Activated naive CD4-positive, alpha-beta T cell (primary cell): ENCODE measurements at places on chromosomes 1 and 21.

- DNase-seq = no peak
Observed at GRCh38 chr1:236870721-236871120, 75.6 kb downstream of the MTR start.

DNA sequence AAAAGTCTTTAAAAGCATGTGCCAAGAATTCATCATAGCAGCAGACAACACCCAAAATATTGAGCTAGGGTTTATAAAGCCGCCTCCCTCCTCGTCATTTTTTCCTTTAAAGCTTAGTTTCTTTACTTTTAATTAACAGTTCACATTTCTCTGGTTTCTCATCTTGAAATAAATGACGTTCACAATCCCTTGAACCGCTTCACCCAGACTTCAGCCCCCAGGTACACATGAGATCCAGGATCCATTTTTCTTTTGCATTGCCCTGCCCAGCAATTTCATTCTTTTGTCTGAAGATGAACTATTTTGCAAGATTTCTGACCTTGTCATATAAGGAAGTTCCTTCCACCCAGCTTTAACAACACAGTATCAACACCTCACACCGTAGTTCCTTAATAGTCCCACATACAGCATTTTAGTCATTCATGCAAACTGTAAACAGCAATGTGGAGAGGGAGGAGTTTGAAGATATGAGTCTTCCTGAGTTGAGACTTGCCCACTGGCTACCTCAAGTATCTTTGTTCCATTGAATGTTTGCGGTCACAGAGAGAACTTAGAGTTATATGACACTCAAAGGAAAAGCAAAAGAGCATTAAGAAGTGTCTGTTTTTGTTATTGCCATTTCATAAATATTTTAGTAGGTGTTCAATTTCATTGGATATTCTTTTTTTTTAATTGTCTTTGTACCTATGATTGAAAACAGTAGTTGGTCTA is 35.3 kb upstream of the CACYBP start:
- DNase-seq = no peak

GRCh38 chr21:40972151-40972550 is 125.2 kb upstream of the DSCAM start:
- no peak for DNase-seq

DNA sequence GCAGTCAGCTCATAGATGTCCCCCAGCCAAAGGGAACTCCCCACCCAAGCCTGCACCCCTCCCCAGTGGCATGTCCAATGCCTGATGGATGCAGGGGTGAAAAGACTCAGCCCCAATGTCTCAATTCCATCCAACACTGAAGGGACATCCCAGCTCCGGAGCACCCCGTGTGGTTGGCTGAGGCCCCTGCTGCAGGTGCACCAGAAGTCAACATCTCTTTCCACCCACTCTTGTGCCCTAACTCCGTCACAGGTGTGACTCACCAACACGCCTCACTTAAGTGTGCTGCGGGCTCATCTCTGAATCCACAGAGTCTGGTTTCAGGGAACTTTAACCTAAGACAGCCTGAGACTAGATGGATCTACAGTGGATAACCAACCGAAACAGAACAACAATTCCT is 40.9 kb upstream of the ZBTB18 start:
- peak; percentile 1 for DNase-seq

DNA sequence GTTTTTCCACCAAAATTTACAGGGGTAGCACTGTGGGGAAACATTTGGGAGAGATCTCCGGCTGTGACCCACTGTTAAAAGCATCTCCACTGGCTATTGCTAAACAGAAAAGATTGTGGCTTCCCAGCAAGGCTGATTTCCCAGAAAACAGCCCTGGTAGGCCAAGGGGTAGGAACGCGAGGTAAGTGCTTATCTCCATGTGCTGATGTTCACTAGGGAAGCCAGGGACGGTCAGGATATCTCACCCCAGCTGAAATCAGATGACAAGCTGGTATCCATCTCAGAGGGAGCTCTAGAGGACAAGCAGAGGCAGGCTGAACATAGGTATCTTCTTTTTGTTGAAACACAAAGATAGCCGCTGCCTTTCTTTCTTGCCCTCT is 63.6 kb downstream of the MIS18A start:
- DNase-seq = no peak

GRCh38 chr1:206117151-206117948 is at the start of gene AVPR1B:
TSS of gene AVPR1B (minus strand) at chr1:206117388. CDS start at chr1:206116890, 498 bp downstream.
- DNase-seq = no peak

DNA sequence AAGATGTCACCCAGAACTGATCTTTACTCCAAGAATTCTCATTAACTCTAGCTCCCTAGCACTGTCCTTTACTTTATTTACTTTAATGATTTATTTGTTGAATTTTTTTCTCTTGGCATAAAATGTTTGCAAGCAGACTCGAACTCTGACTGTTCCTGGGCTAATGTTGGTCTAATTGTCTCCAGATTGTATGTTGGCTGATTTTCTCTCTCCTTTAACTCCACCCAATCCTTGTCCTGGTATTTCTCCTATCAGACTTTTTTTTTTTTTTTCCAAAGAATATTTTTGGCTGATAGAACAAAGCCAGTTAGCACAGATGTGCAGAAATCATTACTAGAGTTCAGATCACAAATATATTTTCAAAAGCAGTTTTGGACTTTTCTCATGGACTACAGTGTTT is 82.6 kb downstream of the ATF6 start:
- no peak for DNase-seq

DNA sequence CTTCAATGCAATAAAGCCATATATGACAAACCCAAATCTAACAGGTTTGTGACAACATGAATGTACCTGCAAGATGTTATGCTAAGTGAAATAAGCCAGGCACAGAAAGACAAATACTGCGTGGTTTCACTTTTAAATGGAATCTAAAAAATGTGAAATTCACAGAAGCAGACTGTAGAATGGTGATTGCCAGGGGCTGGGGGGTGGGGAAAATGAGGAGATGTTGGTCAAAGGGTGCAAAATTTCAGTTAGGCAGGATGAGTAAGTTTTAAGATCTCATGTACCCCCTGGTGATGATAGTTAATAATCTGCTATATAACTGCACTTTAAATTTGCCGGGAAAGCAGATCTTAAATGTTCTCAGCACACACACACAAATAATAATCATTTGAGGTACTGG is 160.5 kb downstream of the PTBP2 start:
- no peak for DNase-seq

GRCh38 chr1:20074055-20074724 is 4.2 kb downstream of the PLA2G5 start:
- no peak for DNase-seq

- no peak for DNase-seq
Observed at GRCh38 chr1:174407665-174408064, 40.1 kb upstream of the GPR52 start.

GRCh38 chr1:173050865-173051264 is at the start of gene TNFSF18:
TSS of gene TNFSF18 (minus strand) at chr1:173050941. CDS start at chr1:173050896, 45 bp downstream.
- no peak for DNase-seq

- no peak for DNase-seq
Observed at GRCh38 chr1:6985549-6986276, 200.5 kb downstream of the CAMTA1 start.

DNA sequence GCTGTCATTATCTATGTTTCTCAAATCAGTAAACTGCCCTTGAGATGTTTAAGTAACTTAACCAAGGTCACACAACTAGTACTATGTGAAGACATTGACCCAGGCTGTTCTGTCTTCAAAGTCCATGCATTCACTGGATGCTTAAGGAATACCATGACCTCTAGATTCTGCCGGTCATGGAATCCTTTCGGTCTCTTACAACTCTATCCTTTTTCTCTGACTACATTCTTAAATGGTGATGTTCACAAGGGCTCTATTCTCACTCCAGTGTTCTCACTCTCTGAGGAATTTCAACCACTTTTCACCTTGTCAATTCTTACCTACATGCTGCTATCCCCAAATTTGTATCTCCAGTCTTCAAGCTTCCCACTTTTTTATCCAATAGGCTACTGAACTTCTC is 15.2 kb downstream of the CRYZ start:
- no peak for DNase-seq

DNA sequence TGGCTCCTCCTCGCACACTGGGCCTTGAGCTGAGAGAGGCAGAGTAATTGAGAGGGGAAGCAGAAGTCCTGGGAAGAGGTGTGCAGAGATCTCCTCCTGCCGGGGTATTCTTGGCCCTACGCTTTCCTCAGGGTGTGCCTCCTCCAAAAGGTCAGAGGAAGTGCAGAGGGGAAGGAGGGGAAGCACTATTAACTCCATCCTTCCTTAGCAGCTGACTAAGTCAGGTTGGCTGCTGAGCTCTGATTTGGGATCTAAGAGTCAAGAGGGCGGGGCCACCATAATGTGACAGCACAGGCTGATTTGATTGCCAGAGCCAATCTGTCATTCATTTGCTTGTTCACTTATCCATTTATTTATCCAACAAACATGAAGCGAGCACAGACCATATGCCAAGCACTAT is 12.3 kb downstream of the ATP2B4 start:
- no peak for DNase-seq

- no peak for DNase-seq
Observed at GRCh38 chr1:47183308-47184089, 6.3 kb downstream of the PDZK1IP1 start.

GRCh38 chr21:44454747-44455523 is at the start of gene LRRC3:
TSS of gene LRRC3 (plus strand) at chr21:44455510. CDS start at chr21:44456645, 1,135 bp downstream.
- peak; percentile 61 for DNase-seq

- no peak for DNase-seq
Observed at GRCh38 chr1:217188280-217189237, 442.3 kb downstream of the GPATCH2 start.

DNA sequence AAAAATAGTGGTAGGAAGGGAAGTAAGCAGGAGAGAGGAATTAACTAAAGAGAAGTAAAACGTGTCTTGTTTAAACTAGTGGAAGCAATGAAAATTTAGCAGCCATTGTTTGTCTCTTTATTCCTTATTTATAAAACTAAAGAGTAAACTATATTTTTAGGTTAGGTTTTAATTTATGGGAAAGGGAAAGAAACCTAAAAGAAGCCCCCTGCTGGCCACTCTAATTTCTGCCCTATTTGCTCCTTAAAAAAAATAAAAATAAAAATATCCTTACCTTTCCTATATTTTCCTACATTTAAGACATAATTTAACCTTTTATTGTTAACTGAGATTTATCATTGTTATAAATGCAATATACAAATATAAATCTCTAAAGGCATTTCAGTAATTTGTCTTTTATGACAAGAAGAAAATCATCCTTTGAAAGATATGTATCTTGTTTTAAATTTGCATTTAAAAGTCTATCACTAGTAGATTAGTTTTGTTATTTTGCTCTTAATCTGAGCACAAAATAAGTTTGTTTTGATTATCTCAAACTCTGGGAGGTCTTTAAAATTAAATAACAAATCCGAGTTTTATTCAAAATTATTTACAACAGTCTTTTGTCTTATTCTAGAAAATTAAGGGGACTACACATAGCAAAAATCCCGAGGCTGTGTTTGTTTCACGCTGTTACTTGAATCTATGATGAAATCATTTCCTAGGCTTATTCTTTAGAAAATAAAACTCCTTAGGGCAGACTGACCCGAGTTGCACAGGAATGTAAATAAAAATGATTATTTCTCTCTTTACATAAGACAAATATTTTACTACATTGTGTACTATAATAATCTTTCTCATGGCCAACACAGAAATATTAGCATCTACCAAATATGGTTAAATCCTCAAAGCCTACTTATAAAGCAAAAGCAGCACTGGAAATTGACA is 201.7 kb downstream of the NRIP1 start:
- DNase-seq = no peak

DNA sequence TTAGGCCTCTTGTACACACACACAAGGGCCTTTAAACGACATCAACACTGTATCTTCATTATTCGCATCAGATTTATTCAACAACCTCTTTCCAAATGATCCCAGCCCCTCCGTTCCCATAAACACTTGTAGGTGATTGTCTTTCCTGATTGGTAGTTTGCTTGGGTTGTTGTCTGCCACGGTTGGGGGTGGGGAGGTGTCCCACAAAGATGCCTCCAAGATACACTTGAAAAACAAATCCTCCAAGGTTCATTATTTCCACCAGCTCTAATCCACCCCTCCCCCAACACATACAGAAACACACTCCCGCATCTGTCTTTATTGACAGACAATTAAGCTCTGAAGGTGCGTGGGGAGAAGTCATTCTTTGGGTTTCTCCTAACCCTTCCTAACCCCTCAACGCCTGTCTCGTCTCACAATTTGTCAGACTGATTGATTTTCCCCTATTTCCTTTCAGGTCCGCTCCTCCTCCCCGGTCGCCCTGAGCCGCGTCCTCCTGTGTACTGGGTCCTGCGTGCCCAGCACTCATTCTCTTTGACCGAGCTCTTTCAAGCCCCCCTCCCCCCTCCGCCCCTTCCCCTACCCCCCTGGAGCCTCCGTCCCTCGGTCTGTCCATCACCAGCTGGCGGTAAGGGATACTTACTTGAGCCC is 1.4 kb downstream of the WDR26 start:
- no peak for DNase-seq

- DNase-seq = no peak
Observed at GRCh38 chr1:204266504-204267034, 52.8 kb upstream of the GOLT1A start.

GRCh38 chr1:26693599-26694572 is 1.9 kb upstream of the ARID1A start:
- no peak for DNase-seq

- no peak for DNase-seq
Observed at GRCh38 chr1:40877698-40878097, 15.5 kb upstream of the CITED4 start.

DNA sequence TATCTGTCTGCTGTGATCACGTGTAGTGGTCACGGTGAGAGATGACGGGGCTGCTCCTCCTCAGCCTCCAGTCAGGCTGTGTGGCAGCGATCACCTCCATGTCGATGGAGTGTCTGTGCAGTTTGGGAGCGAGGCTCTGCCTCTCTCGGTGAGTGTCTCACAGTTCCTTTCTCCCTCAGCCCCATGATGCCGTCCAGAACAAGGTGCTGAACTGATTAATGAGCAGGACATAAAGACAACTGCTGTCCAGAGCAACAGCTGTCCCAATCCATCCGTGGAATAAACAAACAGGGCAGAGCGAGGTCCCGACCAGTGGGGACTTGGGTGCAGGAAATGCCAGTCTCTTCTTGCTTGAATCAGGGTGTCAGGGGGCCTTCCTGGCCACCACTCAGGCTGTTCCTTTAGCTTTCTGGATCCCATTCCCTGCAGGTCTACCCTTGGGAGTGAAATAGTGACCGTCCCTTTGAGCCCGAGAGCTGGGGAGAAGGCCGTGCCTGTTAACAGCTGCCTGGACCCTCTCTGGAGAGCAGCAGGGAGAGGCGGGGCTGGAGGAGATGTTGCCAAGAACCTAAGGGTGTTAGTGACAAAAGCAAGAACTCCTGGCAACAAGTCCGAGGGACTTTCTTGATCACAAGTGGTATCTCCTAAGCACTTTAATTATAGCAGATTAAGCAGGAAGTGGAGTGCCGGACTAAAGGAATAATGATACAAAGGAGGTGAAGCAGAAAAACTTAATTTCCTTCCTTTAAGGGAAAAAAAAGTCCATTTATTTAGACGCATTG is 443.9 kb downstream of the KIF26B start:
- DNase-seq = no peak

GRCh38 chr1:103516283-103516682 is 9.2 kb upstream of the RNPC3 start:
- no peak for DNase-seq

GRCh38 chr1:67216401-67216800 is 50.1 kb downstream of the IL23R start:
- no peak for DNase-seq

- no peak for DNase-seq
Observed at GRCh38 chr1:231376101-231376500, 38.0 kb downstream of the SPRTN start.
